CD4-positive, alpha-beta T cell treated with Interleukin-4 for 4 hours (primary cell): ENCODE measurements at places on chromosomes 2 and 18.

DNA sequence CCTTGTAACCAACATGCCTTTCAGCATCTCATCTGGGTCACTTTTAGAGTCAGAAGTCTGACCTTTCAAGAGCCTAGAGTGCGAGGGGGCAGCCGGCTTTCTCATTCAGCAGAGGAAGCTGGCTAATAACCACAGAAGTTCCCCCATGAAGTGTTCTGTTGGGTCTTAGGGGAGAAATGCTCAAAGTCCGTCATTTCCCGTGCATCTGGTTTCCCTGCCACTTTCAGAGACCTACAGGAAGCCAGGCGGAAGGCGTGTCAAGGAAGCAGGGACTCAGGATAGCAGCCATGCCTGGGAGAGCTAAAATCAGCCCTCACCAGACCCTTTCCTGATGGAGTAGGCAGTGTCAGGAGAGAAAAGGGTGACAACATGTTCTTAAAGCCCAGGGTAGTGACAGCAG is 301.8 kb upstream of the ID2 start:
- DNase-seq, result no peak

DNA sequence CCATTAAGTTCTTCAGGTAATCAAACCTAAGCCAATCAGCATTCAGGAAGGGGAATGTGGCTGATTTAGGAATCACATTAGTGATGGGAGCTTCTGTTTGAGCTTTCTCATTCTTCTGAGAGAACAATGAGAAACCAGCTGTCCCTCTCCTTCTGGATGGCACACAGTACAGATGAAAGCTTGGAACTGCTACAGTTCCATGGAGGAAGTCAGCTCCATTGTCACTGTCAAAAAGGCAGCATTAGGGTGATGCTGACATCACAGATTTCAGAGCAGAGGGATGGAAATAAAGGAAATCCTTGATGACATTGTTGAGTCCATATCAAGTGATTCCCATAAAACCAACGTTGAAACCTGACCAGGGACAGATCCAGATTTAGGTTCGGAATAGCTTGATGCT is 36.1 kb upstream of the ACYP2 start:
- DNase-seq, result no peak

DNA sequence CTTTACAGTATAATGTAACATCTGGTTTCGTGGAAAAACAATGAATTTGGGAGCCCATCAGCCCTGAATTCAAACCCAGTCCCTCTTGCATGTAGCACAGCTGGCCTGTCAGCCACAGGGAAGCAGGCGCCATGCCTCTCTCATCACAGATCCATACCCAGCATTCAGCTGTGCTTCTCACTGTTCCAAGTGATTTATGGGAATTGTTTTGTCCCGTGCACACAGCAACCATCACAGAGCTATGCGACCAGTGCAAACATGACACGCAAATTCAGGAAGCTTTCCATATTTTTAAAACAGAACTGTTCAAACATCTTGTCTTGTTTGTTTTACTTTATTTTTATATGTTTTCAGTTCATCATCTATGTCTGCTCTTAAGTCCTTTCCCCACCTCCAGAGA is 496.1 kb downstream of the EIPR1 start:
- DNase-seq, result no peak

DNA sequence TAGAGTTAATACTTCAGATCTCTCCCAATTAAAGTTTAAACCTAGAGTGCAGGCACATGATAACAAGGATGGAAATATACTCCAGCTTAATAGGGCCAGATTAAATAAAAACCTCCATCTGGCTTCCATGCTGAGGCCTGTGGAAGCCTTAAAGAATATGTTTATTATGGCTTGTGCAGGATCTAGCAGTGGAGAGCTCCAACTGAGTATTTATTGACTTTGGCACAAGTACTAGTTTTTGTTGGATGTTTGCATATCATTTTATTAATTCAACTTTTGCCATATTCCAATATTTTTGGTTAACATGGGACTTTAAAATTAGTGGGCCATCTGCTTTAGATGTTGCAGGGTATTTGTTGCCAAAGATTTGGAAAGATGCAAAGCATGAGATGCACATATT is 860.4 kb upstream of the SOX11 start:
- DNase-seq, result no peak

DNA sequence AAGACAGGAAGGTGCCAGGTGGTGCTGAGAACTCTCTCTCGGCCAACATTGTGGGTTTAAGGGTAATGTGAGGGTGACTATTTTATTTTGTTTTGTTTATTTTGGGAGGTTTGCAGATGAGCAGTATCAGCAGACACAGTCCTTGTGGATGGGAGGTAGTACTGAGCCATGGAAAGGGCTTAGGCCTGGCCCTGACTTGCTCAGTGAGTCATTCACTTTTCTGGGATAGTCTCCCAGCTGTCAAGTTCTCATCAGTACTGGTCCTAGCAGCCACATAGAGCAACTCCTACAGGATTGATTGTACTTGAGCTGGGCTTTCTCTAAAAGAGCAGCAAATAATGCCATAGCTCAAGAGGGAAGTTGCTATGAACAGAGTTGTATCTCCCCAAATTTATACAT is 175.2 kb downstream of the LOXHD1 start:
- no peak for DNase-seq

GRCh38 chr2:207491086-207491485 is 38.7 kb upstream of the CREB1 start:
- no peak for DNase-seq

GRCh38 chr2:111657351-111657975 is 226.5 kb downstream of the ANAPC1 start:
- no peak for DNase-seq

DNA sequence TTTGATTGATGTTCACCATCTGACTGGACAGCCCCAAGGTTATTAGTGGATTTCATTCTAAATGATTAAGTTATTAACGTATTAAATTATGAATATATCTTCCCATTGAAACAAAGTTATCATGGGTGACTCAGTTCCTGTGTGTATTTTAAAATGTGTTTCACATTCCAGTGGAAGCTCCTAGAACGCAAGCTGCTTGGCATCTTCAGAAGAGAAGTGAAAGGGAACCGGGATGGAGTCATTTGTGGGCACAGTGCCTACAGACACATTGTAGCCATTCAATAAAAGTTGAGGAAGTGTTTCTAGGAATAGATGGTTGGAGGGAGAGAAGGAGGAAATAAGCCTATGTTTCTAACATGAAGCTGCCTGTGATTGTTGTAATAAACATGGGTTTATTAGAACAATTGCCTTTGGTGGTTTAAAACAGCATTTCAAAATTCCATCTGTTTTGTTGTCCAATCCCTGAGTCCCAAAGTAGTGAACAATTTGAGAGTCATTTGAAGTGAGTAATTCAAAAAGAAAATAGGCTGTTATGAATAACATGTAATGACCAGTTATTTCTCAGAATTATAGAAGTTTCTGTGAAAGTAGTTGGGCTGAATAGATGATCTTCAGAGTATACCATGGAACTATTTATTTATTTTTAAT is 143.5 kb downstream of the PKP4 start:
- no peak for DNase-seq

GRCh38 chr2:46308629-46309028 is 11.4 kb downstream of the EPAS1 start:
- no peak for DNase-seq

GRCh38 chr18:49778826-49779465 is 34.4 kb downstream of the ACAA2 start:
- DNase-seq, result no peak

- no peak for DNase-seq
These were observed 123.4 kb downstream of the RIF1 start for GRCh38 chr2:151533127-151533526.

DNA sequence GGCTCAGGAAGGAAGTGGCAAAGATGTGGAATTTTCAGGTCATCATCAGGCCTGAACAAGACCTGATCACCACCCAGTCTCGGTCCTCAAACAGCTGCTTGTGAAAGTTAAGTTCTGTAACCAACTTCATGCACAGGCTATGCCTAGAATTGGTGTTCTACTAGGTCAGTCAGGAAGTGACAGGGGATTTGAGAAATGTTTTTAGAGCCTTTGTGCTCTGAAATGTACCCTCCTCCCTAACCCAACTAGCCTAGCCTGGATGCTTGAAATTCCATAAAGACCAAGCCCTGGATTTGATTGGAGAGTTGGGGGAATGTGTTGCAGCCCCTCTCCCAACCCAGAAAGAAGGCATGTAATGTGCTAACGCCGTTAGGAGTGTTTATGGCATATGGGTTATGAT is 63.3 kb downstream of the TGOLN2 start:
- DNase-seq, result no peak

GRCh38 chr2:64203131-64203857 is 59.1 kb upstream of the PELI1 start:
- peak; percentile 54 for DNase-seq

DNA sequence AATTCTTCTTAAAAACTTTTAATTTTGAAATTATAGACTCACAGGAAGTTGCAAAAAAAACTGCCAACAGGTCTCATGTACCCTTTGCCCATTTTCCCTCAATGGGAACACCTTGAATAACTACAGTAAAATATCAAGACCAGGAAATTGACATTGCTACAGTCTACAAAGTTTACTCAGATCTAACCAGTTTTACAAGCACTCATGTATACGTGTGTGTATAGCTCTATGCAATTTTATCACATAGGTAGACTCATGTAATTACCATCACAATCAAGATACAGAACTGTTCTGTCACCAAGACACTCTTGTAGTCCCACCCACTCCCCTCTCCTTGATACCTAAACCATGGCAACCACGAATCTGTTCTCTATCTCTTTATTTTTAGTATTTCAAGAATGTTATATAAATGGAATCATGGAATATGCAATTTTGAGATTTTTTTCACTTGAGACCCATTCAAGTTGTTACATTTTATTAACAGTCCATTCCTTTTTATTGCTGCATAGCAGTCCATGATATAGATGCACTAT is 6.6 kb downstream of the HYCC2 start:
- DNase-seq, result no peak

- DNase-seq, result no peak
These were observed 32.4 kb downstream of the TMEM177 start for GRCh38 chr2:119711352-119711751.

GRCh38 chr2:240379089-240379636 is 56.3 kb upstream of the GPC1 start:
- no peak for DNase-seq

DNA sequence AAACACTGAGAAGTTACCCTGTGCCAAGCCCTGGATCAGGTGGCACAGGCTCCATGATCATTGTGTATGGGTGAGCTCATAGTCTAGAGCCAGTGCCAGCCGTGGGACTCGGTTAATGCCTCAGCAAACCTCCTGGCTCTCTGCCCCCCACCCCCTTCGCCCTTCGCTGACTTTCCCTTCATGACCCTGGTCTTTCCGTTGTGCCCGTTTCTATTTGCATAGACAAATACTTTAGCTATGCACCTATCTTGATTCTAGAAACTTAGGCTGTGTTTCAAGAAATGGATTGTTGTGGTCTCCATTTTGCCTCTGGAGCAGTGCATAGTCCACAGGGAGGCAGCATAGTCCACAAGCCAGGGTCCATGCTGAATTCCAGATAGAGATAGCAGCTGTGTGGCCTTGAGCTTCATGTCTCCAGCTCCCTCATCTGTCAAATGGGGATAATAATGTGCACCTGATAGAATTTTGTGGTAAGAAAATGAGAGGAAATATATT is 44.8 kb upstream of the KDM3A start:
- DNase-seq, result no peak

- DNase-seq, result no peak
These were observed 33.0 kb upstream of the PHLPP1 start for GRCh38 chr18:62682371-62682770.

DNA sequence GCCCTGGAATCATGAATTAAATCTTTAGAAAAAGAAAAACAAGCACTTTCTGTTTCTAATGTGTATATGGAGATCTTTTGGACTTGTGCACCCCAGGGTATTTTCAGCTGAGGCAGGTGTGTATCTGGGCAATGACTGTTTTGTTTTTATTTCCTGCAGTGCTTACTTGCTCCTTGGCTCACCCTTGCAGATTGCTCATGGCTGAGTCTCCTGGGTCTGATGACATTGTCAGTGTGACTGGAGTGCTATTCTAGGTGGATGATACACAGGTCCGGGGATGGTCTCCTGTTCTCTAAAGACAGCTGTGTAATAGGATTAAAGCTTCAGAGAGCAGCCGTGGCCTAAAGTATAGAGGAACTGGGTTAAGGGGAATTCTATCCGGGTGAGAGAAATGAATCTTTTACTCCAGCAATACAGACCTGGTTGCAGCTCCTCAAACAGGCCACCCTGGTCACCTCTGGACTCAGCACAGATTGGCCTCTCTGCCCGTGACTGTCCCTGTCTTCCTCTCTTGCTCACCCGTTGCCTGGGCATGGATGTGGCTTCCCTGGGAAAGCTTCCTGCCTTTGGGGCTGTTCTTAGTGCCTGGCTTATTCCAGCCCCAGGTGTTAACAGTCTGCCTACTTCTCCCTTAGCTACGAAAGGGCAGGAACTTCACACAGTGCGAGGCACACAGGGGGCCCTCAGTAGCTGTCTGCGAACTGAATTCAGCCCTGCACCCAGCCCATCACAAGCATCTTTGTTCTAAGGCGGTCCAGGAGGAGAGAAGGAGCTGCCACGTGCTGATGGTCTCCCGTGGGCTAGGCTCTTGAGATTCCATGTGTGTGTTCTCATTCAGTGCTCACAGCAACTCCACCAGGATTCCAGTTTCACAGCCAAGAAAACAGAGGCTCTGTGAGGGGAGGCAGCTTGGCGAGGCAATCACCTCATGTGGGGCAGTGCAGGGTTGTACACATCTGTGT is 84.3 kb downstream of the ACOXL start:
- no peak for DNase-seq

DNA sequence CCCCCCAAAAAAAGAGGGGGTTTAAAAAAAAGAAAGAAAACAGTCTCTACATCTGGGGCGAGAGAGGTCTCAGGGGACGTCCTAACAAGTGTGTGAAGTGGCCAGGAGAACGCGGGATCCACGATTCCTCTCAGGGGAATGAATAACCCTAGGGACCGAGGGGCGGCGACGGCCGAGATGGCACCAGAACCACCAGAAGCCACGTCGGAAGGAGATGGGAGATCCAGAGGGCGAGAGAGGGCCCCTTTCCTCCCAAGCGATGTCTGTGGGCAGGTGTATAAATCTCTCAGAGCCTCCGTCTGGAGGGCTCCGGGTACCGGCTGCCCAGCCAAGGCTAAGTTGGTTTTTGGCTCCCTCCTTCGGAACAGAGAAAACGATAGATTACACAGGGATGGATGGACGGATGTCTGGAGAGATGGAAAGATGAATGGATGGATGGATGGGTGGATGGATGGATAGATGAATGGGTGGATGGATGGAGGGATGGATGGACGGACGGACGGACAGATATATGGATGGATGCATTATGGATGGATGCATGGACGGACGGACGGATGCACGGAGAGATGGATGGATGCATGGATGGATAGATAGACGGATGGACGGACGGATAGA is 1.7 kb downstream of the EPHA4 start:
- peak; percentile 31 for DNase-seq

DNA sequence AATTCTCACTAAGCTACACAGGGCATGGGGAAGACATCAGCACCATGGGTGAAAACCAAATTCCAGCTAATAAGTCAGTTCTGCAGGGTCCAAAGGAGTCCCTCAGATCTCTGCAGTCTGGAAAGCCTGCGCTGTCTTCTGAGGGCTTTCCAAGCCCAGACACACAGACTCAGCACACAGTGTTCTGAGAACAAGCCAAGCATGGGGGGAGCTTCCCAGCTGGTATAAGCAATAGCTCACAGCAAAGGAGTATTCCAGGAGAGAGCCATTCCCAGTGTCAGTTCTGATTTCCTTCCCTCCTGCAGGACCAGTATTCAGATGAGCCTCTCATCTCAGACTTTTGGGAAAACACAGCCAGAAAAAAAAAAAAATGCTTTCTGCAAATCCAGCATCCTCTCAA is 370.8 kb downstream of the TNS1 start:
- DNase-seq, result no peak
